Stimulated activated CD8-positive, alpha-beta memory T cell treated with anti-CD3 and anti-CD28 coated beads, Interleukin-15, amount 100 ng/mL, for 24 hours (primary cell): ENCODE measurements at places on chromosomes 2 and 18.

DNA sequence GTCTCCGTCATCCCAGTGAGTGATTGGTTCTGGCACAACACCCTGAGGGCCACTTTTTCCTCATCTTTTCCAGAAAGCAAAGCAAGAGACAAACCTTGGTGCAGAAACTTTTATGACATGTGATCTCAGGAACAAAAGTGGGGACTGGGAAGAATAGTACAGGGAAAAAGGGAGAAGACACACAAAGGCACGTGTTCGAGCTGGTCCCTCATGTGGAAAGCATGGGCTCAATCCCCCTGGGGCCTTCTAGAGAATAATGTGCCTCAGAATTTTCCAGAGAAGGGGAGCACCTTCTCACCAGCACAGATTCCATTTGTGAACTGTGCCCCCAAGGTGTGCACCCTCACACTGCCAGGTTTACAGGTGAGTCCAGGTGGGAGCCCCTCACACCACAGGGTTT is 312.6 kb downstream of the FBXO15 start:
- DNase-seq, result no peak

DNA sequence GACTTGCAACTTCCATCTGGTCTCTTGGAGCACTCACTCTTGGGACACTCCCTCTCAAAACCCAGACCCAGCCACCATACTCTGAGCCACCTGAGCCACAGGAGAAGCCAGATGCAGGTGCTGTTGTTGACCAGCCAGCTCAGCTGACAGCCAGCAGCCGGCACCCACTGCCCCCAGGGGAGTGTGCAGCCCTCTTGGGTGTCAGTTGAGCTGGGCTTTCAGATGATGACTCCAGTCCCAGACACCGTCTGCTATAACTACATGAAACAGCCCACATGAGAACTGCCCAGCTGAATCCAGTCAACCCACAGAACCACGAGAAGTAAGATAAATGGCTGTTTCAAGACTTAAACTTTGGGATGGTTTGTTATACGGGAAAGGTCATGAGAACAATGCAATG is 10.7 kb upstream of the IGFBP2 start:
- no peak for DNase-seq

DNA sequence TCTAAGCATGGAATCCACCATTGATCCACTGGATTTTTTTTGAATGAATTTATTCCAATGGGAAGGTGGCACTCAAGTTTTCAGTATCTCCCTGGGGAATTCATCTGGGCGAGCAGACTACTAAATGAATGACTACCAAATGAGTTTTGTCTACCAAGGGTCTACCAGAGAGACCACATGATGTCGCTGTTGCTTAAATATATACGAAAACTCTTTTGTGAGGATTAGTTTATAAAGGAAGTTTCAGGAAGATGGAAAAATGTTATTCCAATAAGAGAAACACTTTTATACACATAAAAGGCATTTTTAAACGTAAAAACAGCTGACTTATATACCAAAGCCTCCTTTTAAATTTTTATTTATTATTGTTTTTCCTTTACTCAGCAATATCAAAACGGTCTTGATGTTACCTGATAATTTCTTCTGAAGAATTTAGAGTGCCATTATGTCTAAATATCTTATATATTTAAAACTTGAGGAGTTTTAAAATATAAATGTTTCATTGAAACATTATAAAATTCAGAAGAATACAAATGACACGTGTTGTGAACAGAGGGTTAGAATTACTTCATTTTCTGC is 139.7 kb downstream of the HRH4 start:
- DNase-seq, result no peak

DNA sequence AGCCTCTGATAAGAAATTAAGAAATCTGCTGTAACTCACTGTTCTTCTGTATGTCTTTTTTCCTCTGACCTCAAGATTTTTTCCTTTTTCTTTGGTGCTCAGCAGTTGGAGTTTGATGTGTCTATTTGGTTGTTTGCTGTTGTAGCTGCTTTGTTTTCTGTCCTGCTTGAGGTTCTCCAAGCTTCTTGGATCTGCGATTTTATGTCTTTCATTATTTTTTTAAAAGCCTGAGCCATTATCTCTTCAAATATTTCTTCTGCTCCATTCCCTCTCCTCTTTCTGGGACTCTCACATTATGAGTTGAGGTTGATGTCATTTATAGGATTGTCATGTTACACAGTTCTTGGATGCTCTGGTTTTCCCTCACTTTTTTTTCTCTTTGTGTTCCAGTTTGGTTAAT is 47.7 kb downstream of the RAMP1 start:
- no peak for DNase-seq

GRCh38 chr2:69589973-69590652 is 53.4 kb downstream of the AAK1 start:
- no peak for DNase-seq

- DNase-seq, result no peak
Measured at GRCh38 chr2:73088703-73089102, 17.2 kb upstream of the SFXN5 start.

DNA sequence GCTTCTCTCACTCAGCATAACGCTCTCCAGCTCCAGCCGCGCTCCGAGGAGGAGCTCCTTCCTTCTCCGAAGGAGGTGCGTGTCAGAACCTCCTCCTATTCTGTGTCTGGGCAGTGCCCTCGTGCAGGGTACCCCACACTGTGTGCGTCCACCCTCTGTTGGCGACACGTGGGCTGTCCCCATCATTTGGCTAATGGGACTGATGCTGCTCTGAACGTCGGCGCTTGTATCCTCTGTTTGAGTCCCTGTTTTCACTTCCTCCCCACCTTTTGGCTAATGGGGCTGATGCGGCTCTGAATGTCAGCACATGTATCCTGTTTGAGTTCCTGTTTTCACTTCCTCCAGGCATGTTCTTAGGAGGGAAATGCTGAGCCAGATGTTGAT is 22.2 kb downstream of the KCNG2 start:
- no peak for DNase-seq

GRCh38 chr2:130972410-130972809 is 120.8 kb downstream of the FAM168B start:
- no peak for DNase-seq

DNA sequence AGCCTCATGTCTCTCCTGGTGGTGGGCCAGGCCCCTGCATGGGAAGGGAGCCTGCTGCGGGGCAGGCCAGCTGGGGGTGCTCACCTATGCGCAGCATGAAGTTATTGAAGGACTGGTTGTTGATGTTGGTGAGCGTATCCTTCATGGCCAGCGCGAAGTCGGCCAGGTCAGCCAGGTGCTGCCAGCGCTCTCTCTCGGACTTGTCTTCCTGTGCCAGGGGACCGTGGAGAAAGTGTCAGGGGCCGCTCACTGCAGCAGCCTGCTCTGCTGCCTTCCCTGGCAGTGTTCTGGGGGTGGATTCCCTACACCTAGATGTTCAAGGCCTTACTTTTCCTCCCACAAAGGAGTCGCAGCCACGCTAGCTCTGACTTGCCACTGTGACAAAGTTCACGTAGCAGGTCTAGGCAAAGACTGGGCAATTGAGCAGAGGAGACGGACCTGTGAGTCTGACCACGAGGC is 28.2 kb downstream of the CENPO start:
- DNase-seq, result no peak

- no peak for DNase-seq
Measured at GRCh38 chr18:48933578-48934414, 17.0 kb downstream of the SMAD7 start.

GRCh38 chr2:194514281-194514680 is 1142.7 kb upstream of the SLC39A10 start:
- DNase-seq, result no peak

GRCh38 chr2:16155366-16155765 is 215.0 kb downstream of the MYCN start:
- DNase-seq, result no peak

GRCh38 chr2:171564463-171564862 is 42.2 kb downstream of the CYBRD1 start:
- DNase-seq, result no peak

- DNase-seq, result no peak
Measured at GRCh38 chr2:88098558-88098900, 29.3 kb downstream of the FABP1 start.

- no peak for DNase-seq
Measured at GRCh38 chr2:197207106-197207505, 103.5 kb downstream of the ANKRD44 start.

DNA sequence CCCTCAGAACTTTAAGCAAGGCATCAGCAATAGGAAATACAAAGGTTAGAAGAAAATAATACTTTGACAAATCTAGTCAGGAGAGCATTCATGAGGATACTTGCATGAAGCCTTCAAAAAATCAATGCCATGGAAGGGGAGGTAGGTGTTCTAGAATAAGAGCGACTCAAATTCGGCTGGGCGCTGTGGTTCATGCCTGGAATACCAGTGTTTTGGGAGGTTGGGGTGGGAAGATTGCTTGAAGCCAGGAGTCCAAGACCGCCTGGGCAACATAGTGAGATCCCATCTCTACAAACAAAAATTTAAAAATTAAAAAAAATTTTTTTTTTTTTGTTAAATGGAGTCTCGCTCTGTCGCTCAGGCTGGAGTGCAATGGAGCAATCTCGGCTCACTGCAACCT is 21.8 kb downstream of the GBX2 start:
- no peak for DNase-seq

GRCh38 chr2:145813481-145813880 is 1293.6 kb upstream of the ZEB2 start:
- no peak for DNase-seq

GRCh38 chr2:88543541-88544057 is 83.7 kb downstream of the EIF2AK3 start:
- DNase-seq, result no peak

GRCh38 chr18:79630281-79631095 is 49.1 kb upstream of the CTDP1 start:
- DNase-seq, result no peak

- peak; percentile 1 for DNase-seq
Measured at GRCh38 chr2:182716650-182716979, 558 bp downstream of the DNAJC10 start.

DNA sequence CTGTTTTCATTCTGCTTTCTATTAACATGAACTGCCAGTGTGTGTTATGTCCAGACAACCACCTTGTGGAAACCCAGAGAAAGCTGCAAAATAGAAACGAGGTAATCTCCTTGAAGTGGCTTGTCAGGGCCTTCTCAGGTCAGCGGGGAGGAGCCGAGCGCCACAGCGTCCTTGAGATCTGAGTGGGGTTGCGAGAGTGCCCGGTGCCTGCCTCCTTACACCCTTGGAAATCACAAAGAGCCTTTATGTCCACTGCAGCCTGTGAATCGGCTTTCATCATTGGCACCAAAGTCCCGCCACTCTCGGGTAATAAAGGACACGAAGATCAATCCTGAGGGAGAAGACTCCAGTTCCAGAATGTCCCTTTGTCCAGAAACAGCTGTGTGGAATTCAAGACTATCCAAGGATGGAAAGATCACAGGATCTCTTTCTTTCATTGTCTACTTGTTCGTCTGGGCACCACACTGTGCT is 135.2 kb downstream of the HRH4 start:
- DNase-seq, result no peak

DNA sequence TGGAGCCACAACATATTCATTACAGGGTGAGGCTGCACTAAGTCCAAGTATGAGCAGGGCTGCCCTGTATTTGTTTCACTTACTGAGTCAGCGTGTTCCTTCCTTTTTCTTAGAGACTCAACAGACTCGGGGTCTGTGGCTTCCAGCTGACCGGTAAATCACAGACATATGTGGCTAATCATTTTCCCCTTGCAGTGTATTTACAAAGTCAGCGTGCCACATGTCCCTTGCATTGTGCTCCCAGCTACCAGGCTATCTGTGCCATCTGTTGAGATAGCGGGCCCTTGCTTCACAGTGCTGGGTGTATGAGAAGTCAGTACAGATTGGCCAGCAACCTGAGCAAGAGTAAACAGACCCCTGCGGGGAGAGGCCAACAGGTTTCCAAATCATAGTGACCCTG is 254.3 kb downstream of the LRRTM1 start:
- DNase-seq, result no peak

DNA sequence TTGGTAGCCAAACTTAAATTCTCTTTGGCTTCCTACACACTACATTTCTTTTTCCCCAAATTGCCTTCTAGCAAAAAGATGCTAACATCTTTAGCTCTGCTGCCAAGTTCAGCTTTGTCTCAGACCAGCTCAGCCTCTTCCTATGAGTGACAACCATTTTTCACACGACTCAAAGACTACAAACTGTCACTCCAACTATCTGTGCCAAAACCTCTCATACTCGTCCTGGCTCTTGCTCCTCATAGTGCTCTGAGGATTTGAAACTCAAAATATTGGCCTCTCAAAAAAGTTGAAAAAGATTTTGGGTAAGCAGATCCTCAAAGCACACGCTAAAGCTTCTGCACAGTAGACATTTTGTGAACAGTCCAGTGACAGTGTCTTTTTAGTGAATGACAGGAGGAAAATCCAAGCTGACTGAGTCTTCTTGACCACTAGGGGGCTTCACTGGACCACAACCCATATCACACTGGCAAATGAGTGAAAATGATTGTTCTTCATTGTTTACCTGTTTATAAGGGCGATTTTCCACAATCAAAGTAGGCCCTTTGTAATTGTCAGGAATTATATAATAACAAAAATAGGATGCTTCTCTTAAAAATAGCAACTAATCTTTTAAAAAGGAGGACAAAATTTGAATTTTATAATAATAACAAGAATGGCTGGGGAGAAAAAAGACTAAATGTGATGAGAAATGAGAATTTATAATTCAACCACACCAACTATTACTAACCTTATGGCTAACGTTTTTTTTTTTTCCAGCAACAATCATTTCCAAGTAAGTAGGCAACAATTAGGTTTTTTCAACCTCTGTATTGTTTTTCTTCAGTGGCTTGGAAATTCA is 85.5 kb upstream of the PGAP1 start:
- DNase-seq, result no peak

- no peak for DNase-seq
Measured at GRCh38 chr18:64994370-64994769, 756.4 kb upstream of the CDH7 start.

DNA sequence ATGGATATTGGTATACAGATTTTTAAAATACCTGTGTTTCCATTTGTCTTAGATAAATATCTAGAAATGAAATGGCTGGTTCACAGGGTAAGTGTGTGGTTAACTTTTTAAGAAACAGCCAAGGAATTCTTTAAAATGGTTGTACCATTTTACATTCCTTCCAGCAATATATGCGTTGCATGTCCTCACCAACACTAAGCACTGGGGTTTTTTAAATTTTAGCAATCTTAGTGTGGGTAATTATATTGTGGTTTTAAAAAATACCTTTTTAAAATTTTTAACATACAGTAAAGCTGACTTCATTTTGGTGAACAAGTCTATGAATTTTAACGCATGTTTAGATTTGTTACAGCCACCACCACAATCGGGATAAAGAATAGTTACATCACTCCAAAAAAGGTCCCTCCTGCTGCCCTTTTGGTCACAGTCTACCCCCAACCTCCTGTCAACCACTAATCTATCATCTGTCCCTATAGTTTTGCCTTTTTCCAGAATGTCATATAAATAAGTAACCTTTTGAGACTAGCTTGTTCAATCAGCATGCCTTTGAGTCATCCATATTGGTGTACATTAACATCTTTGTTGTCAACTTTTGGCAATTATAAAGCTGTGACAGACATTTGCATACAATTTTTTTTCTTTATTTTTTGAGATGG is 128.1 kb upstream of the MSTN start:
- DNase-seq, result no peak

- no peak for DNase-seq
Measured at GRCh38 chr18:50796495-50796894, 23.3 kb downstream of the MRO start.
